Urinary bladder (tissue), 4 donors: ENCODE measurements at places on chromosomes 7 and 10. TPM values are rescaled to one million over a fixed set of nuclear protein-coding genes. Genes with fewer than 3 reads are reported as not detected.

Gene CDHR3
- total RNA-seq = 10.8 TPM

Gene PNLIP
- total RNA-seq = not detected

Gene CTAGE6
- 3.4 TPM for total RNA-seq

Gene EXOC6
- total RNA-seq = 43.7 TPM

Gene MXI1
- 30.7 TPM for total RNA-seq

Gene CCL24
- total RNA-seq = not detected

Gene DOCK4
- 46.5 TPM for total RNA-seq

Gene CYP3A7
- total RNA-seq = 0.21 TPM
